ENCODE measurements at places on chromosomes 12 and 14.

GRCh38 chr12:6420364-6420763 lies 24.4 kb upstream of the CD27 start:
- no peak for DNase-seq

- DNase-seq, result peak; percentile 44
Observed at GRCh38 chr12:62799126-62799736, 135.7 kb downstream of the PPM1H start.

GRCh38 chr14:20551606-20552005 lies 9.2 kb downstream of the RNASE9 start:
- no peak for DNase-seq

- no peak for DNase-seq
Observed at GRCh38 chr12:5102806-5103205, 59.1 kb downstream of the KCNA5 start.

- no peak for DNase-seq
Observed at GRCh38 chr12:46508651-46509050, 136.1 kb upstream of the SLC38A2 start.

DNA sequence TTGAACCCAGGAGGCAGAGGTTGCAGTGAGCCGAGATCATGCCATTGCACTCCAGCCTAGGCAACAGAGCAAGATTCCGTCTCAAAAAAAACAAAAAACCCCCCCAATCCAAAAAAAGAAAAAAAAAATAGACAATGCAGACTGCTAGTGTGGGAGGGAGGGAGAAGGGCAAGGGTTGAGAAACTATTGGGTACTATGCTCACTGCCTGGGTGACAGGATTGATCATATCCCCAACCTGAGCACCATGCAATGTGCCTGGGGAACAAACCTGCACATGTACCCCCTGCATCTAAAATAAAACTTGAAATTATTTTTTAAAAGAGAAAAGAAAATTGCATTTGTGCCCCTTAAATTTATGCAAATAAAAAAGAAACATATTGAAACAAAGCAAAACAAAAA lies 65.6 kb upstream of the PLEKHG3 start:
- no peak for DNase-seq

DNA sequence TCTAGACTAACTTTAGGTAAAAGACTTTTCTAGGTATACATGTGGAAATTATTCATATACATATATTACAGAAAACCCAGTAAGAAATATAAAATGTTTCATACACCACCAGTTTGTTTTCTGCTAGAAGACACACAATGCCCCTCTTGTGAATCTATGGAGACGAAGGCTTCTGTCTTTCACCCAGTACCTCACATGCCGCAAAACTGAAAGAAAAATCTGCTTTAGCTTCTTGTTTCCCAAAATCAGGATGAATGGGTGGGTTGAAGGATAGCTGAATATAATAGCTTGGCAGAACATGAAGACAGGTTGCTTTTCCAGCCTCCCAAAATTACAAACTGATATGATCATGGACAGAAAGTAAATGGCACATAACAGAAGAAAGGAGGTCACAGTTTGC lies 1.3 kb downstream of the TAS2R30 start:
- DNase-seq, result no peak

DNA sequence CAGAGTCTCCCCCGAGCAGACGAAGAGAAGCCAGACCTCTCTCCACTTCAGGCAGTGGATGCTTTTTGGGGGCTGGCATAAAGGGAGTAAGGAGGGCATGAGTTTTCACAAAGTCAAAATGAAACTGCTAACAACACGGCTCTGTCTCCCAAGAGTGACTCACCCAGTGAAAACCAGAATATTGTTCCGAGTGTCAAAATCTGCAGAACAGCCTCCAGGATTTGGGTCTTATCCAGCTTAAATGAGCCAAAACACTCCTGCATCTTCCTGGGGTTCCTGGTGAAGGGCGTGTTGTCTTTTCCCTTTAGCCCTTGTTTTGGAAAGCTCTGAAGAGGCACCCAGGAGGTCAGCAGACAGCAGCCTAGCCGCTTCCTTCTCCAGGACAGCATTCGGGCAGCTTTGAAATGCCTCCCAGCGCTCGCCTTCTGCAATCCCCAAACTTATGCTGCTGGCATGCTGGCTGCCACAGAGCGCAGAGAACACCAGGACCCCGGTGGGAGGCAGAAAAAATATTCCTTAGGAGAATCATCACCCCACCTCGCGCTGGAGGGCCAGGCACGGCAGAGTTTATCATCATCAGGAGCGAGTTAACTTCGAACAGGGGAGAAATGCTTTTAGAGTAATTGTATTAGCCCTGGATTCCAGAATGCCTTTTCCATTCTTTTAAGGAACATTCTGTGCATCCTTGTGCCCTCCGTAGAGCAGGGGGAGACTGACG lies 117.7 kb upstream of the NCOR2 start:
- no peak for DNase-seq

DNA sequence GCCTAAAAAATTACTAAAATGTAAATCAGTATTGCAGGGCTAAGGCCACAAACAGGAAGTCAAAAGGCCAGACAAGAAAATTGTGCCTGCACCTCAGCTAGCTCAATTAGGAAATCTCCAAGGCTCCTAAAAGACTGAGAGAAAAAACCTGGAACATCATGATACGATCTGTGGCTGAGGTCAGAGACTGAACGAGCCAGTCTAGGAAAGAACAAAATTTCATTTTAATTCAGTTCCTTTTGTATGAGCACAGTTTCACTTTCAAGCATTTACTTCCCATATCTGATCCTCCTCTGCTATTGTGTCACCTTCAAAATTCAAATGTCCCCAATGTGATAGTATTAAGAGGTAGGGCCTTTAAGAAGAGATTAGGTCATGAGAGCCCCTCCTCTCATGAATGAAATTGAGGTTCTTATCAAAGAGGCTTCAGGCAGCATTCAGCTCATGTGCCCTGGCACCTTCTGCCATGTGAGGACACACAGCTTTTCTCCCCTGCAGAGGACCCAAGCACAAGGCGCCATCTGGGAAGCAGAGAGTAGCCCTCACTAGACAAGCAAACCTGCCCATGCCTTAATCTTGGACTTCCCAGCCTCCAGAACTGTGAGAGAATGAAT lies 14.8 kb downstream of the PRKAB1 start:
- DNase-seq, result no peak

GRCh38 chr14:89175881-89176799 lies 240.9 kb downstream of the FOXN3 start:
- no peak for DNase-seq

GRCh38 chr12:124740691-124741137 lies 123.0 kb downstream of the SCARB1 start:
- DNase-seq, result no peak

GRCh38 chr12:52990206-52990605 lies 16.1 kb upstream of the EIF4B start:
- no peak for DNase-seq

GRCh38 chr14:100979780-100980179 lies 76.3 kb upstream of the RTL1 start:
- DNase-seq, result no peak

DNA sequence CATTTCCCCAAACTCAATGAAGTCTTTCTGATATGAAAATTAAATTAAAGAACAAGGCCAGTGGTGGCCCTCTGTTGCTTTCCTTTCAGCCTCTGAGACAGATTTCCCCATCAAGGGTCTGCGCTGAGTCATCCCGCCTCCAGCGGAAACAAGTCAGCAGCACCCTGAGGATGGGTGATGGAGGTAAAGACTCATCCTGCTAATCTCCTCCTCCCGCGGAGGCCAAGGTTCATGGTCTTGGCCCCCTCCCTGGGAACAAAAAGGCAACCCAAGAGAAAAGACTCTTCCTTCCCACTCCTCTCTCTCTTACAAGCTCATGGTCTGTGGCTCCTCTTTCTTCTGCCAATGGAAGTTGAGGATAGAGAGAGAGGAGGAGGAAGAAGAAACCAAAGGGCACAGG lies 9.0 kb upstream of the NUMB start:
- DNase-seq, result peak; percentile 51

GRCh38 chr12:105209091-105209490 lies 26.9 kb downstream of the APPL2 start:
- DNase-seq, result no peak

DNA sequence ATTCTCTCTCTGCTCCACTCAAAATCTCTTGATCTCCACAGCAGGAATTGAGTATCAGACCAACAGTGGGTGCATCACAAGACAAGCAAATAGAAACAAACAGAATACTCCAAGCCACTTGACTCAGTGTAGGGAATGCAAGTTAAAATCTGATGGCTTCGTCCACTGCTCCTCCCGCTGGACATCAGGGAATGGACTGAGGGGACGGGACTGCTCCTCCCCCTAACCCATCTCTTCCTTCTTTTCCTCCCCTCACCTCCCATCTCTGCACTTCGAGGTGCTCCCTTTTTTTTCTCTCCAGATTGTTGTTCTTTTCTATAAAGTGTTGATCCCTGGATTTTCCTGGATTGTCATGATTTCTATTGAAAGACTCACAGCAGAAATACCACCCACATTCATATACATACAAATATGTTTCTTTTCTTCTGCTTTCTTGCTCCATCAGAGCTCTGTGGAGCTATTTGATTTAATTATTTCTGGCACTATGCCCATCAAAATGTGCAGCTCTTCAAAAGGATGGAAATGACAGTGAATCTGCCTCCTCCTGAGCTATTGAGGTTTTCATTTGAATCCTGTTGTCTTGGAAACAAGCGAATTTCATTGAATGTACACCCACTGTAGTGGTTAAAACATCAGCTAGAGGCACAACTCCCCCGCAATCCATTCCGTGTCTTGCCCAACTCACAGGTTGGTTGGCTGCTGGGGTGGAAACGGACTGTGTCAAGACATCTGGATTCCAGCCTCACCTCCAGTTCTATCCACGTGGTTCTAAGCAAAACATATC lies 199.7 kb downstream of the SPTSSA start:
- no peak for DNase-seq

DNA sequence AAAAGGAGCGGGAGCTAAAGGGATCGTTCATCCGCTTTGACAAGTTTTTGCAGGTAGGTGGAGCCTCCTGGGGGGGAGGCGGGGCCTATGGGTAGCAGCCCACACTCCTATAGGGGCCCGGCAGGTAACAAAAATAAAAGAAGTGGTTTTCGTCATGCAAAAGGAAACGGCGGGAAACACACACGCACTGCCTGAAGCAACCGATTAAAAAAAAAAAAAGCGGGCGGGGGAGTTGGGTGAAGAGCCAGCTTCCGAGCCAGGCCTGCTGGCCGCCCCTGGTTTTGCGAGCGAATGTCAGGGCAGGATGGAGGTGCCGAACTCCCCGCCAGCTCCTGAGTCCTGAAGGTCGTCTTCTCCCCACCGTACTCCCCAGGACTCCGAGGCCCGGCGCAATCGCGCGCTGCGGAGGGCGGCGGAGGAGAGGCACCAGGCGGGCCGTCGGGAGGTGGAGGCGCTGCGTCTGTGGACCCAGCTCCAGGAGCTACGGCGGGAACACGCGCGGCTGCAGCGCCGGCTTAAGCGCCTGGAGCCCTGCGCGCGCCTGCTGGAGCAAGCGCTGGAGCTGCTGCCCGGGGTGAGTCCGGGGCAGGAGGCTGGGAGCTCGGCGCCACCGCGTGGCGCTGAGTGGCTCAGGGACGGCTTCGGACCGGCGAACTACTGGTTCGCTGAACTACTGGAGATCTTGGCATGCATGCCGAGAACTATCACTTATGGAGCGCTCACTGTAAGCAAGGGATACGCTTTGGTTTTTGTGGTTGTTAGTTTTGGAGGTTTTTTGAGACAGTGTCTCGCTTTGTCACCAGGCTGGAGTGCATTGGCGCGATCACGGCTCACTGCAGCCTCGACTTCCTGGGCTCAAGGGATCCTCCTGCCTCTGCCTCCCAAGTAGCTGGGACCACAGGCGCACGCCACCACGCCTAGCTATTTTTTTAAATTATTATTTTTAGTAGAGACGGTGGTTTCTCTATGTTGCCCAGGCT lies 3.6 kb downstream of the CFAP73 start:
- peak; percentile 62 for DNase-seq

DNA sequence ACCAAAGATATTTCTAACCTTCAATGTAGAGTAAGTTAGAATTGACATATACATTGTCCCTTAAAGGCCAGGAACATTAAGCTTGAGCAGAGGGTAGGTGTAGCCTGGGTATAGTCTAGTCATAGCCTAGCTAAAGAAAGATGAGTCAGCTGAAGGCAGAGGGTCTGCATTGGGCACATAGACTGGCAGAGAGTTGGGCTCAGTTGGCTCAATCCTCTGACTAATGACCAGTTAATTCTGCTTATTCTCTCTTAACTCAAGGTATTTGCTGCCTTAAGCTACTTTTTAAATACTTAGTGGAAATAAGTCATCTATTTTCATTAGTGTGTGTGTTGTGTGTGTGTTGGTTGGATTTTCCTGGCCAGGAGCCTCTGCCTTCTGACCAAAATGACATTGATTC lies 467.1 kb downstream of the RAD51B start:
- DNase-seq, result no peak

GRCh38 chr12:52010152-52010622 lies 3.4 kb downstream of the TAMALIN start:
- DNase-seq, result no peak

DNA sequence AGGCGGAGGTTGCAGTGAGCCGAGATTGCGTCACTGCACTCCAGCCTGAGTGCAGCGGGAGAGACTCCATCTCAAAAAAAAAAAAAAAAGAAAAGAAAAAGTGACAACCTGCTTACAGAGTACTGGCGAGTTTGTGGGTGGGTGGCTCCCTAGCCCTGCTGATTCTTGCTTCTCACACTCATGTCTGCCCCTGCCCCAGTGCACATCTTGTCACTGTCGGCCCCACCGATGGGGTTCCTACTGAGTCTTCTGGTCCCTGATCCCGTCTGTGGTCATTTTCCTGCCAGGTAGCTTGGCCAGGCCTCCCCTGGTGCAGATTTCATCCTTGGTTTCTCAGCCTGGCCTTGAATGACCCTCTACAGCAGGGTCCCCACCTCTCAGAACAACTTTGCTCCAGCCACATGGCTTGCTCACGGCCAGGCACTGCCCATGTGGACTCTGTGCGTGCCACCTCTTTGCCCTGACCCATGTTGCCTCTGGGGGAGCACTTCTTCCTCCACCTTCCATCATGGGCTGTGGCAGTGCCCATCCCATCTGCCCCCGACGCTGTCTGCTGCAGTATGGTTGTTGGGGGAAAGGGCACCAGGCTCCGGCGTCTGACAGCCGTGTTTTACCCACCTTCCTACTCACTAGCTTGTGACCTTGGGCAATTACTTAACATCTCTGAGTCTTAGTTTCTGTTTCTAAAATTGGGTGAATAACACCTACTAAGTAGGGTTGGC lies 2.1 kb upstream of the PTPN6 start:
- DNase-seq, result no peak

GRCh38 chr14:24379907-24380730 lies 12.1 kb downstream of the NFATC4 start:
- no peak for DNase-seq

GRCh38 chr14:72732022-72732780 lies 161.7 kb downstream of the DPF3 start:
- no peak for DNase-seq

DNA sequence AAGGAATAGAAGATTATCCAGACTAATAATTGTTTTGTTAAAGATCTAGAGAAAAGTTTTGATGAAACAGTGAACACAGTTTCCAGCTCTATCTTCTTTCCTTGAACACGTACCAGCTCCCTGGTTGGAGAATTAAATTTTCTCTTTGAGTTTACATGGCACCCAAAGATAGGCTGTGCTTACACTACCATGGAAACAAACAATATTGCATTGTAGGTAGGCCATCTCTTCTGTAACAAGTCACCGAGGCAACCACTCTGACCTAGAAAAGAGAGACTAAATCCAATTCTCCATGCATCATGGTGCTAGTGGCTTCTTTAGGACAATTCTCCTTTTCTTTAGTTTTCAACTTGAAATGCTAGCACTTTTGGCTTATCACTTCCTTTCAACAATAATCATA lies 9.9 kb downstream of the BMAL2 start:
- DNase-seq, result no peak
